Activated CD4-positive, CD25-positive, alpha-beta regulatory T cell (primary cell): ENCODE measurements at places on chromosomes 11 and 22.

DNA sequence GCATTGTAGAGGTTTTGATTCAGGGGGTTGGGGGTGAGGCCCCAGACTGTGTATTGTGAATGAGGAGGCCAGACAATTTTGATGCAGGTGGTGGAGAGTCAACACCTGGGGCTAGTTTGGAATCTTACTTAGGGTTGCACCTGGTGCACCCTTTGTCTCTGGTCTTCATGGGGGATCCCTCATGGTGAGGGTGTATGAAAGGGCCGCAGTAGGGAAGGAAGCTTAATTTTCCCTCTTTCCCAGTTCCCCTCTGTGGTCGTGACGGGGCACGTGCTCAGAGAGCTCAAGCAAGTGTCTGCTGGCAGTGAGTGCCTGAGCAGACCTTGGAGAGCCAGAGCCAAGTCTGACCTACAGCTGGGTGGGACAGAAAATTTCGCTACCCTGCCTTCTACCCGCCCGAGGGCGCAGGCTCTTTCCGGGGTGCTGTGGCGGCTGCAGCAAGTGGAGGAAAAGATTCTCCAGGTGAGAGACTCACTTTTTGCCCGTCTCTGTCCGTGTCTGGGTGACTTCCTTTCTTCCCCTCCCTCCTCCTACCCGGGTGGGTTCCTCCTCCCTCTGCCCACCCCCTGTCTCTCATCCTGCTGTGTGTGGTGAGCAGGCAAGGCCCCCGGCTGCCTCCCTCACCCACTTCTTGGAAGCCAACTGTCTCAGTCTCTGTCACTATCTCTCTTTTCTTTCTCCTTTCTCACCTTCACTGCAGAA lies 131.7 kb downstream of the MICAL2 start:
- no peak for DNase-seq

GRCh38 chr11:10922892-10923291 lies 65.0 kb upstream of the ZBED5 start:
- no peak for DNase-seq

- DNase-seq, result no peak
These were observed 58.7 kb downstream of the AHNAK start for GRCh38 chr11:62487738-62488551.

- DNase-seq, result no peak
These were observed 4.8 kb upstream of the FXYD2 start for GRCh38 chr11:117829369-117829725.

DNA sequence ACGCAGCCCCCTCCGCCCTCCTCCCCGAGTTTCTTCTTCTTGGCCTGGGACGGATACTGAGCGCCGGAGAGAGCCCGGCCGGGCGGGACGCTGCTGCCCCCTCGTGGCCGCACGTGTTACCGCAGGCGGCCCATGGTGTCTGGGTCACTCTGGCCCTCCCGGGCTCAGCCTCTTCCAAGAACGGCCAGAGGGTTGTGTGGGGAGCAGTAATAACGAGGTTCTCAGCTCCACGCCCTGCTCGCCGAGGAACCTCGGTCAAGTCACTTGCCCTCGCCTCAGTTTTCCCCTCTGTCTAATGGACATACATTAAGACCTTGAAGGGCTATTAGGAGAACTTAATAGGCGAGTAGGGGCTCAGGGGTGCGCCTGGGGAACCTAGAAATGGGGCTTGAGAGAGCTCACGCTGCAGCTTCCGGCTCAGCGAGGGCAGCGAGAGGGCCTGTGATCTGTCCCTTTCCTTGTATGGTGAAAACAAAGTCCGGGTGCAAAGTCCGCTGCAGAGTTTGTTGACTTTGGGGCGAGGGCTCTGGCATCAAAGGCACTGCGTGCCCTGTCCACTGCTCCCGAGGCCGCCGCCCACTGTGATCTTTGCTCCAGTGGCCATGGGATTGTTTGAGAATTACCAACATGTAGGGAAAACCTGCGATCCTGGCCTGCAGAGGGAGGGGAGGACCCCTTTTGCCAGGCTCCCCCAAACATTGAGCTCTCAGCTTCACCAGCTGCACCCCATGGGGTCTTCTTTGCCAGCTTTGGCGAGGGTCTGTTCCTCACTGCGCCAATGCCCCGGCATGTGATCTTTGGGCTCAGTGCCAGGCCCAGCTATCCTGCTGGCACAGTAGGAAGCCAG lies 14.4 kb upstream of the LRP5 start:
- DNase-seq, result peak; percentile 57

DNA sequence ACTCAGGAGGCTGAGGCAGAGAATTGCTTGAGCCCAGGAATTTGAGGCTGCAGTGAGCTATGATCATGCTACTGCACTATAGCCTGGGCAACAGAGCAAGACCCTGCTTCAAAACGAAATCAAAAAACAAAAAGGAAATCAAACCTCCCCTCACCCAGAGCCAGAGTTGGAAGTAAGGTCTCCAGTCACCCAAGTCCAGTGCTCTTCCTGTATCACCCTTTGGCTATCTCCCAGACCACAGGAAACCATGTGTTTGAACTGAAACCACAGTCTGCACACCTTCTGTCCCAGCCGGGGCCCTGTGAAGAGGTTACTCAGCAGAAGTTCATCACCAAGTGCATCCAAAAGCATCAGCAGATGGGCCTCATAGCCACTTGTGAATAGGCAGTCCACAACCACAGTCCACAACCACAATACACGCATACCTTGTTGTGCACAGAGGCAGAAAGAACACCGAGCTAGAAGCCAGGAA lies 4.6 kb downstream of the MYH9 start:
- DNase-seq, result no peak

DNA sequence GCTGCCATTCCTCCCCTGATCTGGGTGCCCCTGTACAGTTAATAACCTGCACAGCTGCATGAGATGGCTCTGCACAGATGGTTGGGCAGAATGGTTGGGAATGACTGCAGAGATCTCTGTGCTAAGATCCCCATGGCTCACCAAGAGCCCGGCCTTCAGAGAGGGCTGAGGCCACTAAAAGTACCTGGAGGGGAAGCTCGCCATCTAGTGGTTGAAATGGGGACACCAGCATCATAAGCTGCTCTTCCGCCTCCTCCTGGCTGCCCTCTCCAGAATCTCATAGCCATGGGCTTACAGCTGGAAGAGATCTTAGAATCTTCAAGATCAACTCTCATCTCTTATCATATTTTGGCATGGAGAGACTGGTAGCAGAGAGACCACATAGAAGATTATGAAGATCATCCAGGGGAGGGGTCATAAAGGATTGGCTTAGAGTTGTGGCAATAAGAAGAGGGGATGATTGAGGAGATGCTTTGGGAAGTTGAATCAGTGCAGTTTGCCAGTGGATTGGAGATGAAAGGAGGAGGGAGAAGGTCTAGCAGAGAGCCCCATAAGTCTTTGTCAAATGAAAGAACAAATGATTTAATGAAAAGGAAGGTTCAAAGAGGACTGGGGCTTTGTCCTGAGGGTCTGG lies 22.0 kb upstream of the TLCD5 start:
- DNase-seq, result no peak

DNA sequence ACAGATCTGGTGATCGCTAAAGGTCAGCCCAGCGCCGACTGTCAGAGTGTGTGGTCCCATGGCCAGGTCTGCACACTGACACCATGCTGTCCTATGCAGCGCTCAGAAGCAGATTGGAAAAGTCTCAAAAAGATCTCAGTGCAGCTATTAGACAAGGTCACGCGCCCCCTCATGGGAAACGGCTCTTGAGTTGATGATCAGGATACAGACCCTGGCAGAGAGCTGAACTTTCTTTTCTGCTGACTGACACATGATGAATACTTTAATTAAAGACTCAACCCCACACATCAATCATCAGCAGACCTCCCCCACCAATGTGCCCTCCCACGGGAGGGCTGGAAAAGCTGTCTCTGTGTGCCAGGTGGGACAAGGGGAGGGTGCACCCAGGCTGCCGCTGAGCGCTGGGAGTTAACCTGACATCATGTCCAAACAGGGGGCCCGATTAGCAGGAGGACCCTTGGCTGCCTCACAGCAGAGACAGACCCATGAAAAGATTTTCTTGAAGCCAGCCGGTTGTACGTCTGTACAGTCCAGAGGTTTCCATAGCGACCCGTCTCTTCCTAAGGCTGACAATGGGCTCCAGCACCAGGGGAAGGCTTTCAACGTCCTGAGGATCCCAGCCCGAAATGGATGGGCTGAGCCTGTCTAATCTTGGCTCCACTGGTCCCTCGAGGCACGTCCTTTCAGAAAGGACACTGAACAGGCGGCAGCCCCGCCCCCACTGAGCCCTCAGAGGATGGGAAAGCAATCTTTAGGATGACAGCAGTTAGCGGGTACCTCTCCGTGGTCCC lies 26.9 kb downstream of the RASD2 start:
- no peak for DNase-seq

DNA sequence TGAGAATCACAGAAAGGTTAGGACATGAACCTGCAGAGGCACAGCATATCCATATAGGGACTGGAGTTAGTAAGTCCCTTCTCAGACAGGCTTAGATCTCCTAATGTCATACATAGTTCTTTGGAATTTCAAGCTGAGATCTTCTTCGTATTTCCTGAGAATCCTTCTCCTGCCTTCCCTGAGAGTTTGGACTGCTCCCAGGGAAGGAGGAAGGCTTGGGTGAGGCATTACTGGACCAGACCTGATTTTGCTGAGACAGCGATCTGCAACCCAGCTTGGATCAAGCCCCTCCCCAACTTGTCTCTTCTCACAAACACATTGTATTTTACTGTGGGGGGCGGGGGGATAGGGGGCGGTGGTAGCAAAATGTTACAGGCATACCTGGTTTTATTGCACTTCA lies 108.5 kb downstream of the TSPAN18 start:
- no peak for DNase-seq

DNA sequence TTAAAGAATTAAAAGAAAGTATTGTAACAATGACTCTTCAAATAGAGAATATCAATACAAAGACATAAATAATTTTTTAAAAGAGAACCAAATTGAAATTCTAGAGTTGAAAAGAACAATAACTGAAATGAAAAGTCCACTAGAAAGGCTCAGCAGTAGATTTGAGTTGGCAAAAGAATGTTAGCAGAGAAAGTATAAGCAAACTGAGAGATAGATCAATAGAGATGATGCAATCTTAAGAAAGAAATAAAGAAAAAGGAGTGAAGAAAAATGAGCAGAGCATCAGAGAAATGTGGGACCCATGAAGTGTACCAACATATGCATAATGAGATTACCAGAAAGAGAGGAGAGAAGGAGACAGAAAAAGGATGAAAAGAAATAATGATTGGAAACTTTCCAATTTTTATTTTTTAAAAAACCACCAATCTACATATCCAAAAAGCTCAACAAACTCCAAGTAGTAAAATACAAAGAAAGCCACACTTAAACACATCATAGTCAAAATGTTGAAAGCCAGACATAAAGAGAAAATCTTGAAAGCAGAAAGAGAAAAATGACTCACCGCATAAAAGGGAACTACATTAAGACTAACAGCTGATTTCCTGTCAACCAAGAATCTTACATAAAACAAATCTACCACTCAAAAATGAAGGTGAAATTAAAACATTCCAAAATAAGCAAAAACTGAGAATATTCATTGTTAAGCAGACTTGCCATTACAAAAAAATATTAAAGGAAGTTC lies 20.9 kb downstream of the NCF4 start:
- no peak for DNase-seq

DNA sequence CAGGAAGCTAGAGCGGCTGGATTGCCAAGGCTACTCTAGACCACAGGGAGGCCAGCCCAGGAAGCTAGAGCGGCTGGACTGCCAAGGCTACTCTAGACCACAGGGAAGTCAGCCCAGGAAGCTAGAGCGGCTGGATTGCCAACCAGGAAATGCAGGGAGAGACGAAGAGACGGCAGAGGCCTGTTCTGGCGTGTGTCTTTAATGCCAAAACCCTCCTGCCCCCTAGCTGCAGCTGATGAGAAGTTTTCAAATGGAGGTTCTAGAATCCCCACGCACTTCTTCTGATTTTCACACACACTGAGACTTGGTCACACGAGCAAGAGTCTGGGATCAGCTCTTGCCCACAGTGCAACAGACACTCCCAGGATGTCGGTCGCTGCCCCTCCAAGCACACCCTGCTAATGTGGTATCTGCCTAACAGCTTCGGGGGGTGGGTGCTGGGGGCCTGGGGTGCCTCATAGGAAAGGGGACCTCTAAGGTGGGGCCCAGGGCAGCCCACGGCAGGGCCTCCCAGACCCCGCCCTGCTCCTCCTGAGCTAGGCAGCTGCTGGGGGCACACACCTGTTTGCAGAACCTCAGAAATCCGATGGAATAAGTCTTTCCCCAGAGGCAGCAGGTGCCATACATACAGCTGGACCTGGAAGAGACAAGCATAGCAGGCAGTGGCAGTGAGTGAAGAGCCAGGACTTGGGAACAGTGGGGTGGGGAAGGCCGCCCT lies 28.5 kb downstream of the MAFF start:
- DNase-seq, result no peak

DNA sequence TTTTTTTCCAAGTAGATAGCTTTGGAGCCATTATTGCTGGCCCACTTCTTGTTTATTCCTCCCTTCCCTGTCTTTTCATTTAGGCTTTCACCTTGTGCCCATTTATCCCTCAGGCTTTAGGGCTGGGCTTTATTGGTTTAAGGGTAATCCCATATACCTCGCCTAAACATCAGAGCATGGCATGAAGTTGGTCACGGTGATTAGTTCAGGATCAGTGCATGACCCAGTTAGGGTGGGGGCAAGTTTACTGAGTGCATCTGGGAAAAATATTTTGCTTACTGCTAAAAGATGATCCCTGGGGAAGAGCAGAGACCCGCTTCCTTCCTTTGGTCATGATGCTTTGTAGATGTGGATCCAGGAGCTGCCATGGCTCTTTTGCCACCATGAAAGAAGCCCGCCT lies 153.3 kb upstream of the NECTIN1 start:
- DNase-seq, result no peak

DNA sequence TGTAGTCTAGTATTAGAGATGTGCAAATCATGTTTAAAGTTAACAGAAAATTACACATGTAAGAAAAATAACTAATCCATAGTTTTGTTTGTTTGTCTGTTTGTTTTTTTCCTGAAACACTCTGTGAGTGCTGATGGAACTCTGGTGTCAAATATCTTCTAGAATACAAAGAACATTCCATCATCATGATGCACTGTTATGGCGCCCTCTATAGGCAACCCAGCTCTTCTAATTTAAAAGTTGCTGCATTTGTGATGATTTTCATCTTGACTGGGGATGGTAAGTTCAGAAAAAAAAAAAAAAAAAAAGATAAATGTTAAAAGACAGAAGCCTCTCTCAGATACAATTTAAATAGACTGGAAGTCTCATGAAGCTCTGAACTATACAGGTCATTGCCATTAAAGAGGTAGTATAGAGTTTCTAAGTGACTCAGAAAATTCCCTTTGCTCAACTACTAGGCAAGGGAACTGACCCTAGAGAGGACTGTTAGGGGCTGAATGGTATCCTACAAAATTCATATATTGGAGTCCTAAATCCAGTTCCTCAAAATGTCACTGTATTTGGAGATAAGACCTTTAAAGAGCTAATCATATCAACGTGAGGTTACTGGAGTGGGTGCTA lies 597.2 kb upstream of the ANO3 start:
- DNase-seq, result no peak
